MCF 10A (cell line): ENCODE measurements at places on chromosomes 7 and 10. TPM values are rescaled to one million over a fixed set of nuclear protein-coding genes. Genes with fewer than 3 reads are reported as not detected.

The RBP3 gene
- total RNA-seq = not detected in 2 replicates

The RASSF4 gene
- 0.22 TPM in 1 of 2 replicates, not detected in the other for total RNA-seq

The MRLN gene
- total RNA-seq = not detected in 2 replicates

DNA sequence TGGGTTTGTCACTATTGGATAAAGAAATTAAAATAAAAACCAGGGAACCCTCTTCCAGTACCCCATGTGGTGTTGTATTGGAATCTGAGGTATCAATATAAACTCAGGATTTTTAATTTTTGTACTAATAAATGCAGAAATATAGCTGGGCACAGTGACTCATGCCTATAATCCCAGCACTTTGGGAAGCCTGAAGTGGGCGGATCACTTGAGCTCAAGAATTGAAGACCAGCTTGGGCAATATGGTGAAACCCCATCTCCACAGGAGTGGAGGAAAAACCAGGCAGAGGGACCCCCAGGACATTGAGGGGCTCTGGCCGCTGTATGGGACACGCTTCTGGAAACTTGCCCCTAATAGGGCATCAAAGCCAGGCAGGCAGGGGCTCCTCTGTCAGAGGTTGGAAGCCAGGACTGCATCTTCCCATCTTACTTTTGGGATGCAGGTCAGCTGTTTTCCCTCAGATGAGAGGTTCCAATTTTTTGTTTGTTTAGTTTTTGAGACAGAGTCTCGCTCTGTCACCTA is 11.1 kb downstream of the ADIRF start:
- peak; percentile 52 for DNase-seq

DNA sequence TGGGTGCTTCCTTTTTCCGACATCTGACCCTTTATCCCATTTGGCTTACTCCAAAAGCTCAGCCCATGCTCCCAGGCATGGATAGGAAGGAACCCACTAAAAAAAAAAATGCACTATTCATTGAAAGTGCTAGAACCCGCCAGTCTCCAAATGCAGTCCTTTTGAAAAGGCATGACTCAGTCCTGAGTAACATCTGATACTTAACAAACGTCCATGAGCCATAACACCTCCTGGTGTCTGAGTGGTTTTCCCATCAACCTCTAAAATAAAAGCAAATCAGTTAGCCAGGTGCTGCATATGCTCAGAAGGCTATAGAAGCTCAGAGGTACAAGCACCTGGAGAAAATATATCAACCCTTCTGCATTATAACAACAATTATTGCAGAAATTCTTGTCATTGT is 45.0 kb upstream of the CACUL1 start:
- peak; percentile 78 for DNase-seq

GRCh38 chr7:19114551-19114855 is 2.9 kb downstream of the TWIST1 start:
- no peak for DNase-seq
